ENCODE measurements at places on chromosomes 1 and 21.

- DNase-seq = no peak
These were observed 11.7 kb upstream of the CAPN9 start for GRCh38 chr1:230735447-230735846.

- no peak for DNase-seq
These were observed 230.1 kb upstream of the JUN start for GRCh38 chr1:59013928-59014279.

DNA sequence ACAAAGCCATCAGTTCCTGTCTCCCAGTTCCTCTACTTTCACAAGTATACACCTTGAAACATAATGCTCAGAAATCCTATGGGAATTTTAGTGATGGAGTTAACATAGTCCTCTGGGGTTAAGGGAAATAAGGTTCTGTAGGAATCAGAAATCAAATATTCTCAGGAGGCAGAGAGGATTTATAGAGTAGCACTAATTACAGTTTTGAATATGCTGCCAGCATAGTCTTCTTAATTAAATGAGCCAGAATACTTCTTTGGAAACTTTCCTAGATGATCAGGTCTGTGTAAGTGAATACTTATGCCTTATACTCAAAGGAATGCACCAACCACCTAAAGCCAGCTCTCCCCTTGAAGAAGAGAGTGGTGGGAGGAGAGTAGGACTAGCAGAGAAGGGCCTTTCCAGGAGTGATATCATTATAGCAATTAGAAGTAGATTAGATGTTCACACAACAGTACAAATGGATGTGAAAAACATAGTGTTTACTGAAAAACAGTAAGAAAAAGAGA, 31.4 kb upstream of the DIRAS3 start:
- no peak for DNase-seq

DNA sequence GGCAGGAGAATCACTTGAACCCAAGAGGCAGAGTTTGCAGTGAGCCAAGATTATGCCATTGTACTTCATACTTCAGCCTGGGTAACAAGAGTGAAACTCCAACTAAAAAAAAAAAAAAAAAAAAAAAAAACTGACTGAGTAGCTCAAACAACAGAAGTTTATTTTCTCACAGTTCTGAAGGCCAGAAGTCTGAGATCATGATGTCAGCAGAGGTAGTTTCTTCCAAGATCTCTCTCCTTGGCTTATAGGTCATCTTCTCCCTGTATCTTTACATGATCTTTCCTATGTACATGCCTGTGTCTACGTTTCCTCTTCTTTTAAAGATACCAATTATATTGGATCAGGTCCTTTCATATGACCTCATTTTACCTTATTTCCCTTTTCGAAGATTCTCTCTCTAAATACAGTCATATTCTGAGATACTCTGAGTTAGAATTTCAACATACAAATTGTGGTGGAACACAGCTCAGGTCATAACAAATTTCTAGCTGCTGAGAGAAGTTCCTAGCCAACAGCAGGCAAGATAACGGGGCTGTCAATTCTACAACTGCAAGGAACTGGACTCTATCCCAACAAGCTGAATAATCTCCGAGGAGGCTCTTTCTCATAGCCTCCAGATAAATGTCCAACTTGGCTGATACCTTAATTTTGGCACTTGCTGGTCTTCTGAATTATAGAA, 187.7 kb upstream of the ADAMTS5 start:
- DNase-seq = no peak

GRCh38 chr1:6898974-6899539, 113.8 kb downstream of the CAMTA1 start:
- no peak for DNase-seq

- no peak for DNase-seq
These were observed 30.9 kb downstream of the SLC37A1 start for GRCh38 chr21:42544544-42544943.

DNA sequence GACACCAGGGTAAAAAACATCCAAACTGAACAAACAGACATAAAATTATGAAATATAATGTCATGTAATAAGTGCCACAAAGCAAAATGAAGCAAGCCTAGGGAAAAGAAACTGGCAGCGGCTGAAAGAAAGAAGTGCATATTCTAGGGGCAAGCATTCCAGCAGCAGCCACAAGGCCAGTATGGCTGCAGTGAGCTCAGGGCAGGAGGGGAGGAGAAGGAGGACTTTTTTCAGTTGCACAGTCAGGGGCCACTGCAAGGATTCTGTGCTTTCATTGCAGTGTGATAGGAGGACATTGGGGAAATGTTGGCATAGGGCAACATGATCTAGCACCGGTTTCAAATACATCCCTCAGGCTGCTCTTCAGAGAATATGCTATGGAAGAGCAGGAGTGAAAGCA, 263.8 kb downstream of the NEGR1 start:
- DNase-seq = no peak

DNA sequence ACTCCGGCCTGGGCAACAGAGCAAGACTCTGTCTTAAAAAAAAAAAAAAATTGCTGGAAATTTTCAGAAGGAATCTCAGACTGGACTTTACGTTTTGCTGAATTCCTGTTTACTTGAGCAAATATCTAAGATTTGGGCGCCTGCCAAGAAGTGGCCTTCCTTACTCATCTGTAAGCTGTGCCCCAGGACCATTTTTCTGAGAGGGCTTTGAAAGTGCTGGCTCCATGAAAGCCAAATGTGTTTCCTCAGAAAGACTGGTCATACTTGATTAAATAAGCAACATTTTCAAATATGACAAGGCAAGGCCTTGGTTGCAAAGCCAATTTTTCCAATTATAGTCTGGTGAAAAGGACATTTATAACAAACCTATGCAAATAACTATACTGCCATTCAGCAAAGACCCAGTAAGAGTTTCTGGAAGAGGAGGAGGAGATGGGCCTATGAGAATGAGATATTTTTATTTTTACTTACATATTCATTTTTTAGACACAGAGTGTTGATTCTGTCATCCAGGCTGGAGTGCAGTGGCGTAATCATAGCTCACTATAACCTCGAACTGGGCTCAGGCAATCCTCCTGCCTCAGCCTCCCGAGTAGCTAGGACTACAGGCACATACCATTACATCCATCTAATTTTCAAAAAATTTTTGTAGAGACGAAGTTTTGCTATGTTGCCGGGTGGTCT, 56.3 kb upstream of the HTR1D start:
- no peak for DNase-seq

- no peak for DNase-seq
These were observed 20.5 kb upstream of the CD55 start for GRCh38 chr1:207300970-207301369.

DNA sequence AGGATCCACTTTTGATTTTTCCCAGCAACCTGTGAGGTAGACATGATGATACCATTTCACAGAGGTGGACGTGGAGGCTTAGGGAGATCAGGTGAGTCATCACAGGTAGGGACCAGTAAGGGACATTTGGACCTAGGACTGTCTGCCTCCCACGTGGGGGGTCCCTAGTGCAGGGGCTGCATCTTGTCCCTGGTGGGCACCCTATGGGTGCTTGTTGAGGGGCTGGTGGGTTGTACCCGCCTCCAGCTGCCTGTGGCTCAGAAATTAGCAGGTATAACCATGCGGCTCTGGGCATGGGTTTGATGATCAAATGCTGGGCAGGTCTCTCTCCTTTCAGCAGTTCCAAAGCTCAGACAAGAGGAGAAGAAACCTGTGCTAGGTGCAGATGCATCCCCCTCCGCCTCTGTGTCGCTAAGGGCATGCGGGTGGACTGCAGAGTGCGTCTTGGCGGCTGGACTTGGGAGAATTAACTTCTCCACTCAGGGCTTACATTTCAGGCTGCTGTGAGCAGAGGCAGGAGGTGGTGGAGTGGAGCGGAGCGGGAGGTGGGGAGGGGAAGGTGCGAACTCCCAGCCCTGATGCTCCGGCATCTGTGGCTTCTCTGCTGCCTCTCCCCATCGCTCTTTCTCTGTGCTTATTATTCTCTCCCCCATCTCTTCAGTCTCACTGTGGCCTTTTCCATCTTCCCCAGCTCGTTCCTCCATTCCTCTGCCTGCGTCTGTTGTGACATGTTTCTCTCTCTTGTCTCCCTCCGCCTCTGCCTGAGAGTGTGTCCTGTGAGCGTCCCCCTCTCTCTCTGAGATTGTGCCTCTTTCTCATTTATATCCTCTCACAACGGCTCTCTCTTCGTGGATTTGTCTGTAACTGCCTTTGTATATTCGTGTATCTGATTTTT, 146.8 kb downstream of the PTPRU start:
- no peak for DNase-seq

- DNase-seq = no peak
These were observed 60.2 kb downstream of the TOMM20 start for GRCh38 chr1:235068158-235069121.

GRCh38 chr1:163924041-163924440, 602.3 kb downstream of the NUF2 start:
- DNase-seq = no peak

DNA sequence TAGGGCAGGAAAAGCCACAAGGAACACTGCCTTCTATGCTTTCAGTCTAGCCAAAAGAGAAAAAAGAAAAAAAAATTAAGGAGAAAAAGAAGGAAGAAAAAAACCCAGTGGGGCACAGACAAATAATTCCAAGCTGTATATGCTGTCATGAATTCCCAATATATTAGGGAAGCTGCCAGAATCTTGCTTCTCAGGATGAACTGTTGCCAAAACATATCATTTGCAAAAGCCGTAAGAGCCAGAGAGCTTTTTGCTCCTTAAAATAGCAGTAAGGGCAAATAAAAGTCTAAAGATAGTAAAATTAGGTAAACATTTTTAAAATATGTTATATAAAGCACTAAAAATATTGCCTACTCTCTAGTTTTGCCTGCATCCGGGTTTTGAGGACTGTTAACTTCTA, 52.1 kb downstream of the PGM1 start:
- no peak for DNase-seq

DNA sequence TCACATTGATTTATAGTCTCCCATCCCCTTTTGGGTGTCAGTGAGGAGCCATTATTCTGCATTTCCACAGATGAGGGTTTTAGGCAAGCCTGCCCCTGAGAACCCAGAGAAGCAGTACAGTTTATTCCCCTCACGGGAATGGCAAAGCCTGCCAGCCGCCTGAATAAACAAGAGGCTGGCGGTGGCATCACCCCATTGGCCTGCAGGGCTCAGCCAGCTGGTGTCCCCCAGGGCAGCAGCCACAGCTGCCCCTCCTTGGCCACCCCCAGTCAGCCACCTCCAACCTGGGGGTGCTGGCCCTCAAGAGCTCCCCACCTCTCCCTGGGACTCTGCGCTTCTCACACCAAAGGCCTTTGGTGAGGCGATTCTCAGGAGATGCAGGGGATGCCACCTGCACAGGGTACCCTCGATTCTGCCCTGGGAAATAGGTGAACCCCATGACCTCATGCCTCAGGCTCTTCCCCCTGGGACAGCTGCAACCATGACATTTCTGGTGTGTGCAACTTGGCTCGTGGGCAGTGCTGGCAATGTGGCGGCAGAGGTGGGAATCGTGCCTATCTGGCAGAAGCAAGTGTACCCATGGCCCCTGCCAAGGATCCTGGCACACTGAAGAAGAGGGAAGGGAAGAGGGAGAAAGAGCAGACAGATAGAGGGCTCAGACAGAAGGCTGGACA, 14.0 kb downstream of the OLFML2B start:
- no peak for DNase-seq

- DNase-seq = no peak
These were observed 127.0 kb downstream of the AKT3 start for GRCh38 chr1:243723050-243723449.

DNA sequence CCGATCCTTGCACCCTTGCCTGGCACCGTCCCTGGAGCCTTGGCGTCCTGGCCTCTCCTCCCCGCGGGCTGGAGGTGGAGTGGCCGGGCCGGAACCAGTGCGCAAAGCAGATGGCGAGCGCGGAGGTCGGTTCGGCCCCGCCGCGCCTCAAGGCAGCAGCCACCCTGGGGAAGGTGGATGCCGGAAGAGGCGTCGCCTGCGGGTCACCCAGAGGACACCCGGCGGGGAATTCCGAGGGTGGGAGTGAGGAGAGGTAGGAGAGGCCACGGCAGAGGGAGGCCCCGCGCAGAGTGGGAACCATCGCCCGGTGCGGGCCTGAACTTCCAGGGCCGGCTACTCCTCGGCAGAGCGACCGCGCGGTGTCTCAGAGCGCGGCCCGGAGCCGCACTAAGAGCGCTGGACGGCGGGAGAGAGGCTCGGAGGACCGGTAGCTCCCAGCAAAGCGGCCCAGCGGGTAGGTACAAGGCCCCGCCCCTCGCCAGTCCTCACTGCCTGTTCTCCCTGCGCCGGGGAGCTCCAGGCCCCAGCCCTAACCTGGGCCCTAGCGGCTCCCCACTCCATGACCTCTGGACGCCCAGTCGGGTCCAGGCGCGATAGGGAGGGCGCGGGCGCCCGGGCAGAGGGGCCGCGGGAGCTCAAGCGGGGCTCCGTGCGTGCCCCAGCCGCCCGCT, at the start of gene RNF207:
Gene RNF207 (plus strand): TSS at position 271 of the 671 bp plus-strand sequence. CDS start 417 bp downstream, outside the sequence.
- peak; percentile 45 for DNase-seq

DNA sequence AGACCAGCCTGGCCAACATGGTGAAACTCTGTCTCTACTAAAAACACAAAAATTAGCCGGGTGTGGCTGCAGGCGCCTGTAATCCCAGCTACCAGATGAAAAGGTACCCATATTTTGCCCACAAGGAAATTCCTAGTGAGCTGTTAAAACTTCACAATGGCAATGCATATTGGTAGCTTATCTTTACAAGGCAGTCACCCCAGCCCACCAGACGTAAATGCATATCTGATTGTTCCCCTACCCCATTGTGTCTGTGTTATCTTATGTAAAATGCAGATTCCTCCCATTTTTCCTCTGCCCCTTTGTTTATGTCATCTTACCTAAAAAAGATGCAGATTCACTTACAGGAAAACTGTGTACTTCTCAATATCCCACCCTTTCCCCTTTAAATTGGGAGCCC, 103.1 kb upstream of the SLC2A1 start:
- DNase-seq = no peak

DNA sequence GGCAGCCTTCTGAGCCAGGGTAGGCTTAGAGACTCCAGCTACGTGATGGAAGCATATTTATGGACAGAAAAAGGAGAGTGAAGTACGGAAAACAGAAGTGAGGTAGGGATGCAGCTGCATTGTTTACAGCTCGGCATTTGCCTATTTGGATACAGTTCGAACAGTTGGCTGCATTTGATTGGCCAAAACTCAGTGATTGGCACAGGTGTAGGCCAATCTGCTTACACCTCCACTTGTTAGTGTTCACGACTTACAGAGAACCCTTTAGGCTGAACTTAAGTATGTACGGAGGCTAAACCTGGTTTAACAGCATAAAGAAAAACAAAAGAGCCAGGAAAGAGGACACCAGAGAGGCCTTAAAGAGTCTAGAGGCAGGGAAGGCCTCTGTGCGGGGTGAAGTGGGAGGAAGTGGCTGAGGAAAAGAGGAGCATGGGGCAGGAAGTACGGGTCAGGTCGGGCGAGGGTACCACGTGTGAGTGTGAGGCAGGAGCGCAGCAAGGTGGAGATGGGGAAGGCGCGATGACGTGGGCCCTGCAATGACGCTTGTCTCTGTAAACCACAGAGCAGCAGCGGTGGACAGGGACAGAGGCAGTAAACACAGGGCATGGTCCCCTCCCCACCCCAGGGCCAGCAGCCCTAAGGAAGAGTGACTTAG, 32.0 kb downstream of the RSPH1 start:
- peak; percentile 66 for DNase-seq
